ENCODE measurements at places on chromosomes 5 and 9.

- no peak for DNase-seq
Observed at GRCh38 chr9:97110696-97111095, 71.8 kb upstream of the CTSV start.

DNA sequence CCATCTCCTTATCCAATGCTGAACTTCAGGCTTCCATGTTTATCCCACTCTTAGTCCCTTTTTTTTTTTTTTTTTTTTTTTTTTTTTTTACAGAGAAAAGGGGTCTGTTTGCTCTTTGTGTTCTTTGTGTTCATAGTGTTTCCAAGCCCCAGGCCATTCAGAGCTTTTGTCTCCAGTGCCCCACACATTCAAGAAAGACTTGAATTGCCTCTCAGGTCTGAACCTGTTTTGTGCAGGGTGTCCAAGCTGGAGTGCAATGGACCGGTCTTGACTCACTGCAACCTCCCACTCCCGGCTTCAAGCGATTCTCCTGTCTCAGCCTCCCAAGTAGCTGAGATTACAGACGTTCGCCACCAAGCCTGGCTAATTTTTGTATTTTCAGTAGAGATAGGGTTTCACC, 191.2 kb downstream of the PALM2AKAP2 start:
- no peak for DNase-seq

GRCh38 chr9:131179561-131180219, 54.3 kb downstream of the NUP214 start:
- DNase-seq: no peak

GRCh38 chr5:67493676-67494075, 297.1 kb upstream of the CD180 start:
- no peak for DNase-seq

- no peak for DNase-seq
Observed at GRCh38 chr5:121691478-121691877, 160.2 kb upstream of the FTMT start.

DNA sequence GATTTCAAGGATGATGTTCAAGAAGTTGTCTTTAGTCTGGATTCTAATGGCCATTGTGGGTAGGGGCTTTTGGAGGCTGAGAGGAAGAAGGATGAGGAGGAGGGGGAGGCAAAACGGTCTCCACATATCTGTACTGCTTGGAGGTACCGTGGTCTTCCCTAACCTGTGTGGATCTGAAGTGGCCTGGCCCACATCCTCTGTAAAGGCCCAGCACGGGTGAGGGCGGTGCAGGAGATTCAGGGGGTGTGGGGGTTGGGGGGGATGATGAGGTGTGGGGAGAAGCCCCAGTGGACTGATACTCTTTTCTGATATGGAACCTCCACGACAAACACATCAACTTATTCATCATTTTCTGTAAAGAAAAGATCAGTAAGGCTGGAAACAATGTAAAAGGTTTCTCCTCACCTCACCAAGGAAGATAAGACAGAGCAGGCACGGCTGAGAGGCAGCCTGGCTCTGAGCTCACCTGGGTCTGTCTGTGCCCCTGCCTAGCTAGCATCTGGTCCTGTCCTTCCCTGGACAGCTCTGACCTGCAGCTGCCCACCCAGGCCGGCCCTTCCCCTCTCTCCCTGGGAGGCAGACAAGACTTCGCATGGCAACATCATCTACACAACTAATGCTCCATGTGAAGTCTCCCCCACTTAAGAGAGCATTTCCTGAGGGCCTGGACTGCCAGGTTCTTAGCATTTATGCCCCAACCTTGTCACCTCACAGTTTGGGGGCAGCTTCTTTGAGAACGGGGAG, 5.6 kb upstream of the IL3 start:
- DNase-seq: no peak

DNA sequence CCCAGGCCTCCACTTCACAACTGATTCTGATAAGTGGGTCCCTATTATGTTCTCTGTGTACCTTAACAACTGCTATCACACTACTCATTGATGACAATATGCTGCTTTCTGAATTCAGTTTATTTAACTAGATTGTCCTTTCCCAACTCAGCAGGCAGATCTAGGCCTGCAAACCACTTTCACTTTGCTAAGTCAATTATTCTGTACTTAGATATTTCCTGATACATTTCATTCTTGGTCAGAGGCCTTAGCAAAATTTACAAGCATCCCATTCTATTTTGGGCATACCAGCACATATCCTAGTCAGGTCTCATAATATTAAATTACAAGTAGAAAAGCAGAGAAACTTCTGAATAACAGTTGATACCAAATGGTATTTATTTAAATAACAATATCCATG, 235.7 kb upstream of the HAPLN1 start:
- DNase-seq: no peak

GRCh38 chr5:168853972-168854371, 274.8 kb upstream of the PANK3 start:
- no peak for DNase-seq

DNA sequence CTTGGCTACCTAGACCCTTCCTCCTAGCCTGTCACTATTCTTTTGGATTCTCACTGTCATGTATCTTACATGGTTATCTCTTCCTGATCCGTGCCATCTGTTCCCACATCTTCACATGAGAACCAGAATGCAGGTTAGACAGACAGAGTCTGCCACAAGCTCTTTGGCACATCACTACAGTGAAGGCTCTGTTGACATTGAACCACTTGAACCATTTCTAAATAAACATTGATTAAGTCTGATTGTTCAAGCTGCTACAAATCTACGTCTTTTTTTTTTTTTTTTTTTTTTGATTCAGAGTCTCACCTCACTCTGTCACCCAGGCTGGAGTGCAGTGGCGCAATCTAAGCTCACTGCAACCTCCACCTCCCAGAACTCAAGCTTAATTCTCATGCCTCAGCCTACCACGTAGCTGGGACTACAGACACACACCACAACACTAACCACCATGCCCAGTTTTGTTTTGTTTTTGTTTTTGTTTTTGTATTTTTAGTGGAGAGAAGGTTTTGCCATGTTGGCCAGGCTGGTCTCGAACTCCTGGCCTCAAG, 85.1 kb upstream of the LRRTM2 start:
- DNase-seq: no peak

- DNase-seq: no peak
Observed at GRCh38 chr9:137136261-137136880, 2.6 kb upstream of the GRIN1 start.

DNA sequence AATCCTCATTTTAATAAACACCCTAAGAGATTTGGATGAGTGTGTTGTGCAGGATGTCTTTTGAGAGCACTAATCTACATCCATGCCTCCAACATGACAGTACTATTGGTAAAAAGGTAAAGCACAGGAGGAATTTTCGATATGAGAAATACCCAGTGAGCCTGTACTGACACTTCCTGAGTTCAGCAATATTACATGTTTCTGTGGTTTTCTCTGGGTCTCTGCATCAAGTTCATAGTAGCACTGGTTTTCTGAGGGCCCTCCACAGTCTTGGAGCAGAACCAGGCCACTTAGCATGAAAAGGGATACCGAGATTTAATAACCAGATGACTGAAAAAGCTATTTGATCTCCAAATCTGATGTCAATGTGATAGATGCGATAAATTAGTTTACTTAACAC, 524.1 kb downstream of the TMEM38B start:
- no peak for DNase-seq

GRCh38 chr5:20231040-20231439, 243.0 kb upstream of the CDH18 start:
- DNase-seq: no peak

DNA sequence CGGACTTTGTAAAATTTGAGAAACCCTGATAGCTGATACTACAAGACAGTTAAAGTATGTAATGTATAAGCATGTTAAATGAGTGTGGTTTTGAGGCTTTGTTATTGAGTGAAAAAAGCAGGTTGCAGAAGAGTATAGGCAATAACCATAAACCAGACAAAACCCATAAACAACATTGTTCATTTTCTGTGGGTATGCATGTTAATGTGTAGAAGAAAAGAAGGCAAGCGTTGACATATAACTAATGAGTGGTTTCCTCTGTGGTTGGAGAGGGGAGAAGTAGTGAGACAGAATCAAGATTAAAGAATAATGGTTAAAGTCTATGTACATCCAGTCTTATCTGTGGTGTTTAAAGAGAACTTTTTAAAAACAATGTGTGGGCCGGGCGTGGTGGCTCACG, 26.2 kb downstream of the RAD23B start:
- DNase-seq: no peak

DNA sequence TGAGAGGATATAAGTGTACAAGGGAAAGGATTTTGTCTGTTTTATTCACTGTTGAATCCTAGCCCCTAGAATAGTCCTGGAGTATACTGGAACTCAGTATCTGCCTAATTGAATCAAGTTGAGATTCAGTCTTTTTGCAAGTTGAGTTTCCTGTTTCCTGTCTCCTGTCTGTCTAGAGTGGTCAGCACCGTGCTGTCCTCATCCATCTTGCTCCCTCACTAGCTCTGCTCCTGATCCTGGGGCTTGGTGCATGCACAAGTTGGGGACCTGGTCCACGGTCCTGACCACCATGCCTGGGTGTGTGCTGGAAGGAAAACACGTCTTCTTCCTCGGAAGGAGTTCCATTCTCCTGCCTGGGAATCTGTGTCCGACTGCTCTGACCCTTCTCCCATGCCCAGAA, 3.2 kb downstream of the IL5 start:
- DNase-seq: no peak

GRCh38 chr5:146398826-146399225, 48.3 kb upstream of the TCERG1 start:
- no peak for DNase-seq

DNA sequence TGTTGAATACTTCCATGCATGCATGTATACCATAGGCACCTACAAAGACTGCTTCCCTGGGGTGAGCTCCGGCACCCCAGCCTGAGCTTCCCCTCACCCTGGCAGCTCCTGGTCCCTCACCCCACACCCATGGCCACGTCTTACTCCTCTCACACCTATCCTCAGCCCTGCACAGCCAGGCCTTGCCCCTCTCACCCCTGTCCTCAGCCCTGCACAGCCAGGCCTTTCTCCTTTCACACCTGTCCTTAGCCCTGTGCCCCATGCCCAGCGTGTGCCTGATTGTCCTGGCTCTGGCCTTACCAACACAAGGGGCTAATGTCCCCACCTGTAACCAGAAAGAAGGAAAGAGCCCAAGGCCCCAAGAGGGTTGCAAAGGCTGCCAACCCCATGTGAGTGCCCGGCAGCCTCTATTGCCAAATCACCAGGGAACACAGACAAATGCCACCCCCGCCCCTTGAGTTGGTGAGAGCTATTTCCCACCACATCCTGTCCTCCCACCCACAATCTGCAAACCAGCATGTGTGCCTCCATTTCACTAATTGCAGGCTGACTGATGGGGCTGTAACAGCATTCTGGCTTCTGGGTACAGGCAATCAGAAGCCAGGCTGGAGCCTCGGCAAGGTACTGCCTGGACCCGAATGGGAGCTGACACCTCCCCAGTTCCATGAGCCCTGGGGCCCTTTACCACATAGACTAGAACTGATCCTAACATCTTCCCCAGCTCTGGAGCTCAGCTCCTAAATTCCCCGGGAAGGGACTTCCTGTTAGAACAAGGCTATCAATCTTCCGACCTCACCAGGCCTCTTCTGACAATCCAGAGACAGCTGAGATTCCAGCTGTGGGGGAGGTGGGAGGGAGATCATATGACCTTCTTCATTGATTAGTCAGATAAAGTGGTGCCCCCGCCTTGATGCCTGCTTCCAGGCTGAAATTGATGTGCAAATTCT, 78.2 kb downstream of the FAM114A2 start:
- no peak for DNase-seq
